ENCODE measurements at places on chromosomes 11 and 22. TPM values are rescaled to one million over a fixed set of nuclear protein-coding genes. Genes with fewer than 3 reads are reported as not detected.

DNA sequence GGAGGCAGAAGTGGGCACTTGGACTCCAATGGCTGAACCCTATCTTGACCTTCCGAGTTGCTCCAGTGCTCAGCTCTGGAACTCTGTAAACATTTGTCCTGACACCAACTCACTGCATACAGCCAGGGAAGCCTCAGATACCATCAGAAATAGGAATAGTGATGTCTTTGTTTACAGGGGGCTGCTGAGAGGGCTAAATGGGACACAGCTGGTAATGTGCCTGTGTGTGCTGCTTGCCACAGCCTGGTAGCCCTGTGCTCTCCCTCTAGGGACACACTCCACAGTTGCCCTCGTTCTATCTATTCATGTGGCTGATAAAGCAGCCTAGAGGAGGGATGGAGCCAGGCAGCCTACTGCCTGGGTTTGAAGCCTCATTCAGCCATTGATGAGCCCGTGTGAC is 559.8 kb downstream of the MIAT start:
- peaks cover 31% of the 10 kb centered on the region for H3K4me1 ChIP-seq
- H3K36me3 ChIP-seq: no peaks in the 10 kb centered on the region
- H3K4me3 ChIP-seq: no peak overlapping the region
- peaks cover 5% of the 10 kb centered on the region for H3K27me3 ChIP-seq

DNA sequence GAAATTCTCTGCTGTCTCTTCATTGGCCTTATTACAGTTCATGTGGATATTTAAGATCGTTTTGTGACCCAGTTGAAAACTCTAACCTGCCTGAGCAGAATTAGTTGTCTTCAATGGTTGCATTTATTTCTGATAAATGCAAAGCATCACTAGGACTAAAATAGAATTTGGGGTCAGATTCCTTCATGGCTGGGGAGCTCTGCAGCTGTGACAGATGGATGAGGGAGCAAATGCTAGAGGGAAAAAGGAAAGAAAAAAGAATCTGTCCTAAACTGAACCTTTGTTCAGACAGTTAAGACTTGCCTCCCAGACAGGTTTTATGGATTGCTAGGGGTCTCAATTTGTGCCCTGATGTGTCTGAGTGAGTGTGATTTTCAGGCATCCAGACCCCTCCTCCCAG is 113.0 kb downstream of the SYT9 start:
- no peaks in the 10 kb centered on the region for H3K4me1 ChIP-seq
- no peak for DNase-seq
- no peaks in the 10 kb centered on the region for H3K36me3 ChIP-seq

DNA sequence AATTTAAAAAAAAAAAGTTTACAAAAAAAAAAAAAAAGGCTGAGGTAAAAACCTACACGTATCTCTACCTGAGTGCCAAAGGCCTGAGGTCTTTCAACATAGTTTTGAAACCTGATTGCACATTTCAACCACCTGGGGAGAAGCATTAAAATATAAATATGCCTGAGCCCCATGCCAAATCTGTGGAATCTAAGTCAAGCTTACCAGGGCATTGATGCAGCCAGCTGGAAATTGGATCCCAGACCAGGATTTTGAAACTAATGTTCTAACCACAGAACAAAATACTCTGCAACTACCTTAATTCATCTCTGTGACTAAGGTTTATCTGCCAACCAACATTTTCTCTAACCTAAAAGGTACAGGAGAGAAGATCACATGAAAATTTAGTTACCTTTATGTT is 38.8 kb upstream of the CHRNA10 start:
- H3K4me1 ChIP-seq: no peaks in the 10 kb centered on the region
- DNase-seq: no peak
- H3K27ac ChIP-seq: no peak overlapping the region

GRCh38 chr11:69637941-69638871 is 2.8 kb upstream of the CCND1 start:
- H3K27me3 ChIP-seq: peaks cover 3% of the 10 kb centered on the region
- H3K27ac ChIP-seq: peak overlapping the region; percentile 87
- DNase-seq: peak; percentile 74
- peak overlapping the region; percentile 77 for H3K4me3 ChIP-seq
- peaks cover 13% of the 10 kb centered on the region for H3K4me1 ChIP-seq
- H3K36me3 ChIP-seq: no peaks in the 10 kb centered on the region

GRCh38 chr22:32951807-32952153 is 106.4 kb downstream of the SYN3 start:
- no peak for DNase-seq
- peaks cover 2% of the 10 kb centered on the region for H3K27me3 ChIP-seq
- peaks cover 52% of the 10 kb centered on the region for H3K4me1 ChIP-seq
- peaks cover 4% of the 10 kb centered on the region for H3K36me3 ChIP-seq

GRCh38 chr11:20162824-20163782 is 2.8 kb upstream of the DBX1 start:
- H3K27me3 ChIP-seq: peaks cover 48% of the 10 kb centered on the region
- peaks cover 32% of the 10 kb centered on the region for H3K4me1 ChIP-seq
- peak; percentile 63 for DNase-seq

OR52N4 gene
- not detected for total RNA-seq

NCF4 gene
- not detected for total RNA-seq

Data from endothelial cell (in vitro differentiated cells).